D721Med (cell line): ENCODE measurements at places on chromosomes 1 and 21.

DNA sequence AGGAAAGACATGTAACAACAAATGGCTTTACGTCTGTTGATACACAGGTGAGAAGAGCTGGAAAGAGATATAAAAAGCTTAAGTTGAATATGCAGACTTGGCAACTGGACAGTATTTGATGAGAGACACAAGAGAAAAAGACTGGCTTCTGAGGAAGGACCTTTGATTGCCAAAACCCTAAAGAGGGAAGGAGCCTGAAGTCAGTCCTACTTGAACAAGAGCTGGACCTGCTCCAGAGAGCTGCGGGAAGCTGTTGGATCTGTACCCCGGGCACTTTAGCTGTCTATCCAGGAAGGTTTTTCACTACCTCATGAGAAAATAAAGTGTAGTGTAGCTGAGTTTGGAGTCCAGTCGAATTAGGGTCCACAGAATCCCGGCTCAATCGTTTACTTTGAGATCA lies 25.3 kb upstream of the LRRC8B start:
- DNase-seq = no peak

DNA sequence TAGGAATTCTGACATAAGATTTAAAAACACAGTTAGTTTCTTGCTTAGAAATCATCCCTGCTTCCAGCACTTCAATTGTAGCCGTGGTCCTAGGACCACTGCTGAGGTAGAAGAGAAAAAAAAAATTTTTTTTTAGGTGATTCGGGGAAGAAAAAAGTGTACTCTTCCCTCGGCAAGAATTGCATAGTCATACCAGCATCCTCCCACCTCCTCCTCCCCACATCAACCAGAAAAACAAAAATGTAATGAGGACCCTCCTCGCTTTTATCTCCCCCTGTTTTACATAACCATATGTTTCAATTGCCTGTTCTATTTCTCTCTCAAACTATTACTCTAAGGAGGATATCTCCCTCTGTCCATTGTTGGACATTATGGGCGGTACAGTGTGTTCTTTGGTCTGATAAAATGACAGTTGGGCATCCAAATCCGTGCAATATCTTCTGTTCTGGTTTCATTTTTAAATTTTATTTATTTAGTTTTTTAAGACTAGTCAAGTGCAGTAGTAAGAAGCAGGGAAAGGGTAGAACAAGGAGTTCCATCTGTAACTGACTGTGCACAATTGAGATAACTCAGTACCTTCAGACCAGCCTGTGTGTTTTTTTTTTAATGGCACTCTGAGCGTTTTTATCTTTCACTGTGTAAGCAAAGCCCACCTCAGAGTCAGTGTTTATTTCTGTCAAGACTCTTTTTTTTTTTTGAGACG lies 10.4 kb upstream of the MFSD2A start:
- DNase-seq = no peak

DNA sequence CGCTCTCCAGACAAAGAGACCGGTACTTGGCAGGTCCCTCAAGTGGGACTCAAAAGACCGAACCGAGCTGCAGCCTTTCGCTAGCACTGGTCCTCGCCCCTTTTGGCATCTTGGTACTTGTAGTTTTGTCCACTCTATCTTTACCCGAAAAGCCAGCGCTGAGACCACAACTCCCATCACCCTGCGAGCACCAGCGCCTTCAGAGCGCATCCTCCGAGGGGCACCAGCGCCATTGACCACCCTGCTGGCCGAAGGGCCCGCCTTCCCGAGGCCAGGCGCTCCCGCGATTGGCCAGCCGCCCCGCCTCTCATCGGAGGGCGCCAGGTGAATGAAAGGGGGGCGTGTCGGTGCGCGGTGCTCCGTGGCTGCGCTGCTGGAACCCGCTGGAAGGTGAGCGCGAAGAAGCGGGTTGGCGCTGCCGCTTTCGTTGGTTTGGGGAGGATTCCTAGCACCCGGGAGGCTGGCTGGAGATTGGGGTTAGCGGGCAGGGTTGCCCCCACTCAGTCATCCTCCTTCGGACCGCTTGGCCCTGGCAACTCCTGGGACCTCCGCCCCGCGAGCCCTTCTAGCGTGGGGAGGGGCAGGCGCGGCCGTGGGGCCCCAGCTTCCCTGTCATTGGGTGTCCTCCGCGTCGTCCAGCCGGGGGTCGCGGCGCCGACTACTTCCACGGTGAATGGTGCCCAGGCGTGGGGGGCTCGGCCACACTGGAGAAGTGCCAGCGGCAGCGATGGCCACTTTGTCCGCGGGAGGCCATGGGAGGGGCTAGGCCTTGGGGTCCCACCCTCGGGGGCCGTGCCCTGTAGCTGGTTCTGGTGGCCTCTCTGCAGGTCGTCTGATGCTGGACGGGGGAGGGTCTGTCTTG lies at the start of gene ZBTB8B:
Gene ZBTB8B (plus strand): TSS at position 357 of the 862 bp plus-strand sequence. CDS start 5,553 bp downstream, outside the sequence.
- DNase-seq = peak; percentile 92

GRCh38 chr1:58748666-58749065 lies 35.2 kb downstream of the JUN start:
- no peak for DNase-seq

- DNase-seq = no peak
These were observed 4.2 kb upstream of the LINGO4 start for GRCh38 chr1:151809290-151809984.

GRCh38 chr1:201025571-201026002 lies 2.1 kb upstream of the KIF21B start:
- no peak for DNase-seq

DNA sequence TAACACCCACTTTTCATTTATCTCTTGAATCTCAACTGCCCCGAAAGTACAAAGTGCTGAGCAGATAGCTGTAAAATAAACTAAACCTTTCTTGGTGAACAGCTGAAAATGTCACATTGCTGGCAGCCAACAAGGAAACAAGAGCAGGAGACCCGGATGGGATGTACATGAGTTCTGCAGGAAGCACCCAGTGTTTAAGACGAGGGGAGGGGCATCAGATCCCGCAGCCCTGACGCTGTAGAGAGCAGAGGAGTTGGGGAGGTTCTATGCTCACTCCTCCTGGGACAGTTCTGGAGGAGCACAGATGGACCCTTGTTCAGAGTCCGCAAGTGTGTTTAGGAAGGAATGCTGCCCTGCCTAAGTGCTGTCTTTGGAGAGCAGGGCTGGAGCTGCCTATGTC lies 32.0 kb upstream of the EPHA8 start:
- DNase-seq = no peak

- no peak for DNase-seq
These were observed 744.9 kb upstream of the B3GALT2 start for GRCh38 chr1:193931356-193931755.

DNA sequence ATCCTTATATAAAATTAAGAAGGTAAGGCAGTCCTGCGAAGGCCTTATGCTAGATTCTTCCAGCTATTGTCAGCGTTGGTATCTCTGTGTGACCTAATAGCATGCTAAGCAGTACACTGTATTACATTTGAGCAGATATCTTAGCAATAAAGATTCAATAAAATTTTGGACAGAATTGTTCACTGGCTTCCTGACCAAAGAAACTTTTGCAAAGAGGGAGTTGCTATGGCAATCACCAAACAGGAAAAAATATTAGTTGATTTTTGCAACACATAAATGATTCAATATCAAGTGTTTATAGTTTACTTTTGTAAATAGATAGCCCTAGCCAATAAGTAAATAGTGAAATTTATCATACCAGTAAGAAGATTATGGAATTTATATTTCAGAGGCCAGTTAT lies 31.0 kb upstream of the PLEKHO1 start:
- DNase-seq = no peak

DNA sequence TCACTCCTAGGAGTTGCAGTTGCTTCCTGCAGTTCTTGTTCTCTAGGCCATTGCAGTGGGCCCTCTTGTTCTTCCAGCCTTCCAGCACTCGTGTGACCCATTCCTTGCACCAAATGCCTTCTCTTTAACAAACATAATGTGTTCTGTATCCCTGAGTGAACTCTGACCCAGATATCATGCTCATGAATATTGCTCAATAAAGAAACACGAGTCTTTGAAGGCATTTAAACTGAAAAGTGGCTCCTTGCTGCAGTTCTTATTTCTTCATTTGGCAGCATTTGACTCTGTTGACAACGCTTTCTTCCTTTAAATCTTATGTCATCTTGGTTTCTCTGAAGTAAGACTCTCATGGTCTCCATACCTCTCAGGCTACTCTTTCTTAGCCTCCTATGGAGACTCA lies 100.7 kb upstream of the PDE4B start:
- DNase-seq = no peak

GRCh38 chr1:247517795-247518612 lies 18.2 kb downstream of the OR2C3 start:
- DNase-seq = no peak

GRCh38 chr1:200096774-200097173 lies 69.3 kb downstream of the NR5A2 start:
- no peak for DNase-seq

- DNase-seq = no peak
These were observed 853 bp upstream of the DOP1B start for GRCh38 chr21:36155603-36156338.

DNA sequence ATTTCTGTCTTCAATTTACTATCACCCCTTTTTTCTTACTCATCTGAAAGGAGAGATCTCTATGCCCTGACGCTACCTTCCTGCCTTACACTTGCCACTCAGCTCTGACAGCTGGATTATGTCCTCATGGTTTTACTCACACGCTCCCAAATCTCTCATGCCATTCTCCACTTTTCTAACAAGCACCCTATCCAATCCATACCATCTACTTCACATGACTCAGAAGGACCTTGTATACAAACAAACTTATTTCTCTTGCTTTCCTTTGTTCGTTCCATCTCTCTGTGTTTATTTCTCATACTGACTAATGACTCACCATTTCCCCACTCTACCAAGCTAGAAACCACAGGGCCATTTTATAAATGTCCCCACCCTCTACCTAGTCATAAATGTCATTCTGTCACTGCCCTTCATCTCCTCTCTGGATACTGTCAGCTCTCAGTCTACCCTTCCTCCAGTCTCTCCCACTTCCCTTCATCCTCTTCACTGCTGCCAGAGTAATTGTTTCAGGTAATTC lies 87.3 kb downstream of the USP24 start:
- no peak for DNase-seq

DNA sequence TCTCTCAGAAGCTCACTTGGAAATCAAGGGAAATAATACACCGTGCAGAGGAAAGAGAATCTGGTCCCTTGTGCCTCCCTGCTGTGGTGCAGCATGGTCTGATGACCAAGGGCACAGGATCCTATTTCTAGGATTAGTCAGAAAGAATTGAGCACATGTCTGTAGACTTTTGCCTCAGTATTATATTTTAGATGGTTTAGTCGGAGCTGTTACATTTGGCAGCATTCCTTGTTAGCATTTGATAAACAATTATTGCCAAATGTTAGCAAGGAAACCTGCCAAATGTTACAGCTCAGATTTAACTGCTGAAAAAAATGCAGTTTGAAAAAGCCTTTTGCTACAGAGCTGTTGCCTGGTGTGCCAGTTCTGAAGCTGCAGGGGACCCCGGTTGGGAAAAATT lies 183.5 kb upstream of the DPYD start:
- no peak for DNase-seq

DNA sequence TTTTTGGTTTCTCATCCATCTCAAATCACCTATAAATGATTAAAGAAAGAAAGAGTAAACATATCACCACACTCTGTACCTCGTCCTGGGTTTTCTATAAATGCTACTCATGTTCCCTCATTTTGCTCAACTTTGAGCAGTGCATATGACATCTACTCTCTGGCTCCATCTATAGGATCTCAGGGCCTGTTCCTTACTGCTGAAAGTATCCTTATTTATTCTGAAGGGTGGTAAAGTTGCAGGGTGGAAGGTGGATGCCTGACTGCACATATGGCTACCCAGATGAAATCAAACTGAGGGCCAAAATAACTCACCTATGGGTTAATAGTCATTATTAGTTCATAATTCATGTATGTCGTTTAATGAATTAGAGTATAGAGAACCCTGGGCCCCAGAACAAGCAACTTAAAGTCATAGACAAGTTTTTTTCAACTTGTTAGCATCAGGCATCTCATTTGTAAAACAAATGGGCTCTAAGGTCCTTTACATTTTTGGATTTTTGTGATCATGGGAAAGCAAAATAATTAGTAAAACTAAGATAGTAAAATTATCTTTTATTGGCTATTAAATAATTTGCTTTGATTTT lies 46.5 kb downstream of the NCF2 start:
- DNase-seq = no peak

DNA sequence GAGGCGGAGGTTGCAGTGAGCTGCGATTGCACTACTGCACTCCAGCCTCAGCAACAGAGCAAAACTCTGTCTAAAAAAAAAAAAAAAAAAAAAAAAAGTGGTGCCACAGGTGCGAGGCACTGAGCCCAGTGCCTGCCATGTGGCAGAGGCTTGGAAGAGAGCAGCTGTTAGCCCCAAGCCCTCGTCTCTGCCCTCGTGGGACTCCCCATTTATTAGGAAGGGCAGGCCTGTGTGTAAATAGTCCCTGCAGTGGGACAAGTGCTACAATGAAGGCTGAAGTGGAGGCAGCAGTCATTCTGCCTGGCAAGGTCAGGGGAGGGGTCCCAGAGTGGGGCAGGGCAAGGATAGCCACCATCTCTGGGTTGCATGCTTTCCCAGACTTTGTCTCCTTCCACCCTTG lies 6.5 kb downstream of the RPS6KA1 start:
- DNase-seq = no peak

GRCh38 chr1:30060738-30061137 lies 662.6 kb downstream of the MATN1 start:
- no peak for DNase-seq

GRCh38 chr1:176801514-176802020 lies 338.6 kb downstream of the PAPPA2 start:
- no peak for DNase-seq

GRCh38 chr1:187873126-187873525 lies 1044.4 kb downstream of the PLA2G4A start:
- no peak for DNase-seq

DNA sequence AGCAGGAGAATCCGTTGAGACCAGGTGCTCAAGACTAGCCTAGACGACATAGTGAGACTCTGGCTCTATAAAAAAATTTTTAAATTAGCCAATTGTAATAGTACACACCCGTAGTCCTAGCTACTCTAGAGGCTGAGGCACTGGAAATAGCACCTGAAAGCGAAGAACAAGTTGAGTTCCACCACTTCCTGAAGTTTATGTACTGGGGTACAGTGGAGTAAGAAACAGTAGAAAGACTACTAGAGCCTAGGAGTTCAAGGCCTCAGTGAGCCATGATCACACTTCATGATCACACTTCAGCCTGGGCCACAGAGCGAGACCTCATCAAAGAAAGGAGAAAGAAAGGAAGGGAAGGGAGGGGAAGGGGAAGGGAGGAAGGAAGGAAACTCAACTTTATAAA lies 19.8 kb downstream of the RSBN1 start:
- no peak for DNase-seq

DNA sequence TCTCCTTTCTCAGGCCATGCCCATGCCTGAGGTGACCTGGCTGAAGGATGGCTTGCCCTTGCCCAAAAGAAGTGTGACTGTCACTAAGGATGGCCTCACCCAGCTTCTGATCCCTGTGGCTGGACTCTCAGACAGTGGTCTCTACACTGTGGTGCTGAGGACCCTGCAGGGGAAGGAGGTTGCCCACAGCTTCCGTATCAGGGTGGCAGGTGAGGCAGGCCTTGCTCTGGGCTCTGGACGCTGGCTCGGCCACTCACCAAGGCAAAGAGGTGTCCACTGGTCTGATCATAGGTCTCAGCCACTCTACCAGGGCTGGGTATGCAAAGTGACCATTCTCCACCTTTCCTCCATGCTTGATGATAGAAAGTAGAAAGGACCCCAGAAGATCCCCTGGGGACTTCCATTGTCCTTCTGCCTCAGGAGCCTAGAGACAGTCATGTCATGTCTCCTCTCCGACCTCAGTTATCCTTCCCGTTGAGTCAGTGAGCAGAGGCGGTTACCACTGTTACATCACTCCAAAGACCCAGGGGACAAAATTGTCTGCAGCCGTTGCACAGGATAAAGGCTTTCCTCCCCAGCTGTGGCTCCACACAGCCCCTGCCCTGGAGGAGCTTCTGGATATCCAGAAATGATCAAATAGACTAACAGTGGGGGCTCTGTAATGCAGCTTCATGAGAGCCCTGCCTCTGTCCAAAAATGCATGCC lies 34.2 kb downstream of the IGFN1 start:
- no peak for DNase-seq
